MM.1S (cell line): ENCODE measurements at places on chromosomes 2 and 18.

DNA sequence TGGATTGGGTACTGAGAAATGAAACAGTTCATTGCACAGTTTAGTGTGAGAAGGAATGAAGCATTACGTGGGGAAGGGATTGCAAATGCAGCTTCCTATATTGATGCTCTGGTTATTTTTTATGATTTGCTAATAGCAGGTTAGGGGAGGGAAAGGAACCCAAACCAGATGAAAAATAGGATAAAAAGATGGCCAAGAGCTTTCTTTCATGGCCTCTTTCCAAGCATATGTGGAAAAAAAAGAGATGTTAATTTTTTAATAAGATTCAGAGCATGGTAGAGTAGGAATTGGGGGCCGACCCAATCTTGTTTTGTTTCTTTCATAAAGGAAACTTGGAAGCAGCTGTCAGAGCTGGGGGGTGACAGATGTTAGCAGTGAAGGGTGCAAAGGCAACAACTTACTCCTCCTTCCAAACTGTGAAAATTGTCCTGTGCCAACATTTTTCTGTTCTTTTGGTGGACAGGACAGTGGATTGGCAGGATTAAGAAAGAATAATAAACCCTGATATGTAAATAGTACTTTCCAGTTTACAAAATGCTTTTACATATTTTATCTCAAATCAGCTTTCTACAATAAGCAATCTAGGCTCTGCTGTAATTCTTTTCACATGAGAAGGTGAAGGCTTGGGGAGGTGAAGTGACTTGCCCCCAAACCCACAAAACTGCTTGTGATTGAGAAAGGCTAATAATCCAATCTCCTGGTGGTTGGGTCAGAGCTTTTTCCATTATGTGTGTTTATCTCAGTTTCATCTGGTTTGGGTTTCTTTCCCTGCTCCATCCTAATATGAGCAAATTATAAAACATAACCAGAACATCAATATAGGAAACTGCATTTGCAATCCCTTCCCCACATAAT is 270.1 kb downstream of the ETAA1 start:
- no peak for DNase-seq

DNA sequence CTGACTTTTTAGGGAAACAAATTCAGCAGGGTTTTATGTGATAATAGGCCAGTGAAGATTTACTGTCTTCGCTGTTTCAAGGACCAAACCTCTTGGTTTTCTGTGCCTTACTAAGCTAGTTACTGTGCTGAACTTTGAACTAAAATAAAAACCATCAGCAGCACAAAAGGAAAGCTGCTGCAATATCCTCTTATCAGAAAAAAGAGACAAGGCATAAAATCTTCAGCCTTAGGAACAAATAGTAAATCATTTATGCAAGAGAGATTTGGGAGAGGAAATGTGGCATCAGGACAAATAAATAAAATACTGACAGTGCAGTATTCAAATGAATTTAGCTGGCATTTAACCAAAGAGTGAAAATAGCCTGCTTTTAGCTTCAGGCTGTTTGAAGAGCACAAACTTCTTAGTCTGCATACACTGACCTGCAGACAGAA is 64.1 kb upstream of the EHBP1 start:
- no peak for DNase-seq

DNA sequence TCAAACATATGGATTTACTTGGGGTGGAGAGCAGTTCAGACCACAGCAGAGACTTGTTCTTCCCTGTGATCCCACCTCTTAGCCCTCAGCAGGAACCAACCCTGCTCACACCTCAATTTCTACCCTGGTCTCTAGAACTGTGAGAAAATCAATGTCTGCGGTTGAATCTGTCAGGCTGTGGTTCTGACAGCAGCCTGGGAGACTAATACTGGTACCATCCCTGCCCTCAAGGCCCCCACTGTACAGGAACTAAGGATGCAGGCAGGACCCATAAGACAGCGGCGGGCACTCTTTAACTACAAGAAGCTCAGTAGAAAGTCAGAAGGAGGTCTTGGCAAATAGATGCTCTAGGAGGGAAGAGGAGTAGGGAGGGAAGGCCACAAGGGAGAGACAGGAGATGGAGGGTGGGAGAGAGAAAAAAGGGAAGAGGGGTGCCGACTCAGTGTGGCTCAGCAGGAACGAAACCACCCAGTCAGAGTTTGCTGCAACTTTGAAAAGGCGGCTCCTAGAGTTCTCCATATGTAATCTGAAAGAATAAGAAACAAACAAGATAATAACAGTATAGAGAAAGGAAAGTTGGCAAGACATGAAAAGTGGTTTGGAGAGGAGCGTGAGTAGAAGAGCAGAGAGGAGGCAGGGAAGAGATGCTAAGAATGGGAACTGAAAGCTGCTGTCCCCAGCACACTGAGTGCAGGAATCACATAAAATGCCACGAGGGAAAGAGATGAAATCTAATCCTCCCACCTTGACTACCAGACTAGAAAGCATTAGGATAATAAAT is 323.9 kb upstream of the ID2 start:
- DNase-seq, result no peak

DNA sequence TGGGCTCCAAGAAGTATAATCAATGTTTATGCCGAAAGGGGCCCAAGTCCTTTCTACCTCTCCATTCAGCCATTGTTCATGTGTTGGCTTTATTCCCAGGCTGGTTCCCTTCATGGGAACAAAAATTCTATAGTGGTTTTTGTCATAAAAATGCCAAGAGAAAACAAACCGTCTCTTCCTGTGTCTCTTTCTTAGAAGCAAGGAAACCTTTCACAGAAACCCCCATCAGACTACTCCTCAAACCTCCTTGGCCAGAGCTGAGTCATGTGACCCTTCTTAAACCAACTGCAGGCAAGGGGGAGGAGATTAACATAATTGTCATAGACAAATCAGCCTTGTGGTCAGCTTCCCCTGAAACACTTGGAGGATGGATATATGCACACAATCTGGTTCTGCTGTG is 75.1 kb upstream of the TANK start:
- no peak for DNase-seq

GRCh38 chr18:70330887-70331286 is 42.0 kb downstream of the SOCS6 start:
- DNase-seq, result no peak

DNA sequence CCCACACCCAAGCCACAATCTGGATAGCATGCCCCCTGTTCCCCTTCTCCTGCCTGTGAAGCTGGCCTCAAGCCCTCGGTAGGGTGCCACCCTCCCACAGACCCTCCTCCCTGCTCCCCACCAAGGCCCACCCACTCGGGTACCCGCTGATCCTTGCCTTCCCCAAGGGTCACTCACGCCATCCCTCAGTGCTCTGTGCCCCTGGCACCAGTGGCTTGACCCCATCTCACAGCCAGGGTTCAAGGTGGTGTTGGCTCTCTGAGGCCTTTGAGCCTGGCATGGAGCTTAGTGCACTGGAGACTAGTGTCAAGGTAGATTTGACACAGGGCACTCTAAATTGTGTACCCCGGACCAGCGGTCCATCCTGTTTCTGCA is 11.9 kb downstream of the ADRA2B start:
- no peak for DNase-seq

- no peak for DNase-seq
These were observed 128.1 kb upstream of the HDAC4 start for GRCh38 chr2:239528883-239529282.

DNA sequence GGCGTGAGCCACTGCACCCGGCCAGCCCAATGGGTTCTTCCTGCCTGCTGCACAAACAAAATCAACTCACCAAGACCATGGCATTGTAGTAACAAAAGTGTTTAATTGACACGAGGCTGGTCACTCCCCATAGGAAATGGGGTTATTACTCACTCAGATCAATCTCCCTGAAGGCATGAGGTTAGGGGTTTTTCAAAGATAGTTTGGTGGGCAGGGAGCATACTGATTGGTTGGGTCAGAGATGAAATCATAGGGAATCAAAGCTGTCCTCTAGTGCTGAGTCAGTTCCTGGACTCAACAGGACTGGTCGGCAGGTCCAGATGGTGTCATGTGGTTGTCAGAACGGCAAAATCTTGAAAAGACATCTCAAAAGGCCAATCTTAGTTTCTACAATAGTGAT is 122.1 kb downstream of the TMEM17 start:
- DNase-seq, result no peak

- DNase-seq, result no peak
These were observed 786 bp upstream of the TMEM200C start for GRCh38 chr18:5895876-5896740.

GRCh38 chr2:205189301-205189700 is 493.0 kb upstream of the NRP2 start:
- DNase-seq, result no peak

GRCh38 chr2:120321721-120322284 is 24.1 kb upstream of the INHBB start:
- DNase-seq, result no peak

- no peak for DNase-seq
These were observed 454.3 kb upstream of the MEX3C start for GRCh38 chr18:51651761-51652160.

GRCh38 chr2:203908797-203909185 is 27.8 kb upstream of the ICOS start:
- no peak for DNase-seq

DNA sequence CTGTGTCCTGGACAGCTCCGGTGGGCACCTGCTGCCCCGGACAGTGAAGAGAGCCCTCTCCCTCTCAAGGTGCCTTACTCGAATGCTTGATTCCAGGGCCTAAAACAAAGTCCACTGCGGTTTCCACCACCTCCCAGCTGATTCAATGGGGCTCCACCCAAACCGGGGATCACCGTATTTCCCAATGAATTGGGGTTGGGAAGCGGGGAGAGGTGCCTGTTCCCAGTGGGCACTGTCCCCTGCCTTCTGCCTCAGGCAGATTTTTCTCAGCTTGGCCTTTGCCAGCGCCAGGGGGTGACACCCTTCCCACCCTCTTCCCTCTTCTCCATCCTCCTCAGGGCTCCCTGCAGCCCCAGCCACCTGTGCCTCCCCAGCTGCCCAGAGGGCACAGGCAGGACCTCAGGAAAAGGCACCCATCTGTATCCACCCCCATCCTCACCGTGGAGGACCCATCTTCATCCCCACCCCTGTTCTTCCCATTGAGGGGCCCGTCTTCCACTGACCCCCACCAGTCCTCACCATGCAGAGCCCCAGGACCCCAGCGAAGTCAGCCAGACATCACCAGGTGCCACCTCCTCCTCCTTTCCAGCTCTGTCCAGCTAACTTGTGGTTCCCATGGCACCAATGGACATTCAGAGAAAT is 66.7 kb upstream of the HPCAL1 start:
- no peak for DNase-seq

GRCh38 chr2:142989273-142990204 is 112.1 kb downstream of the KYNU start:
- peak; percentile 59 for DNase-seq

DNA sequence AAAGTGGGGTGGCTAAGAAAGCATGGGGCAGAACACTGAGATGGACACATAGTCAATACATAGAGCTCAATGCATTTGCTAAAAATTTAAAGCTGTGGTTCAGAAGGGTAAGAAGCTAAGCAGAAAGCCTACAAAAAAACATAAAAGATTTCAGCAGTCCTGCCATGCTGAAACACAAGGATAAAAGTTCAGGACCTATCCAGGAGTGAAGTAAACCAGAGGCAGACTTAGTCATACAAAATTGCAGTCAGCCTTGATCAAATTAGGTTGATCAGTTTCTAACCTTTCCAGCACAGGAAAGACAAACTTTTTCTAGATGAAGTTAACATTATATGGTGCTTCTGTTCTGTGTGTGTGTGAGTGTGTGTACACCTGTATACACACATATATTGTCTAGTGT is 120.8 kb upstream of the RBMS1 start:
- no peak for DNase-seq

- DNase-seq, result no peak
These were observed 344.4 kb downstream of the RND3 start for GRCh38 chr2:150143087-150143536.
